Hepatocyte (in vitro differentiated cells): ENCODE measurements at places on chromosomes 13 and 19. TPM values are rescaled to one million over a fixed set of nuclear protein-coding genes. Genes with fewer than 3 reads are reported as not detected.

ZNF599 gene
- polyA plus RNA-seq: 6.2 and 7.6 TPM in 2 replicates

CATSPERD gene
- not detected in 2 replicates for polyA plus RNA-seq

CEACAM19 gene
- polyA plus RNA-seq: 4.9 and 5.6 TPM in 2 replicates

WDR88 gene
- polyA plus RNA-seq: 0.11 and 0.61 TPM in 2 replicates

KLK4 gene
- polyA plus RNA-seq: 0.28 and 0.33 TPM in 2 replicates

TNNI3 gene
- 1.4 and 1.6 TPM in 2 replicates for polyA plus RNA-seq

DMPK gene
- polyA plus RNA-seq: 46.0 and 60.7 TPM in 2 replicates

TUBA3C gene
- not detected in 2 replicates for polyA plus RNA-seq

TICAM1 gene
- 20.5 and 21.3 TPM in 2 replicates for polyA plus RNA-seq

OVOL3 gene
- polyA plus RNA-seq: not detected in 2 replicates

VMAC gene
- polyA plus RNA-seq: 3.1 and 4.5 TPM in 2 replicates

SLC1A6 gene
- polyA plus RNA-seq: 4.6 and 7.1 TPM in 2 replicates

LYPD3 gene
- 13.2 and 13.5 TPM in 2 replicates for polyA plus RNA-seq

ADGRL1 gene
- polyA plus RNA-seq: 11.9 and 16.3 TPM in 2 replicates

PSG11 gene
- polyA plus RNA-seq: not detected in 2 replicates

TNFSF11 gene
- polyA plus RNA-seq: 0.17 TPM in 1 of 2 replicates, not detected in the other

CDK8 gene
- polyA plus RNA-seq: 9.6 and 16.1 TPM in 2 replicates

ZNF844 gene
- 3.0 and 4.1 TPM in 2 replicates for polyA plus RNA-seq

ZNF829 gene
- polyA plus RNA-seq: 0.83 and 1.6 TPM in 2 replicates

ZNF486 gene
- polyA plus RNA-seq: 1.3 and 1.8 TPM in 2 replicates

PRR20A gene
- not detected in 2 replicates for polyA plus RNA-seq

LGALS7B gene
- polyA plus RNA-seq: 0.72 TPM in 1 of 2 replicates, not detected in the other

ZFP30 gene
- polyA plus RNA-seq: 2.6 and 3.2 TPM in 2 replicates

PCDH9 gene
- polyA plus RNA-seq: 6.9 and 9.5 TPM in 2 replicates

LGI4 gene
- polyA plus RNA-seq: 5.2 and 8.8 TPM in 2 replicates

BABAM1 gene
- 94.1 and 97.9 TPM in 2 replicates for polyA plus RNA-seq

MRPL57 gene
- polyA plus RNA-seq: 54.1 and 57.1 TPM in 2 replicates

SYCN gene
- polyA plus RNA-seq: 0.37 TPM in 1 of 2 replicates, not detected in the other

TYROBP gene
- 2.9 and 4.9 TPM in 2 replicates for polyA plus RNA-seq

NTF4 gene
- polyA plus RNA-seq: 6.9 and 11.5 TPM in 2 replicates

ZNF223 gene
- polyA plus RNA-seq: 3.6 and 5.8 TPM in 2 replicates

CYP4F3 gene
- 1.3 and 2.2 TPM in 2 replicates for polyA plus RNA-seq

POSTN gene
- polyA plus RNA-seq: 179 and 226 TPM in 2 replicates

ZNF30 gene
- 1.1 and 1.2 TPM in 2 replicates for polyA plus RNA-seq

FAM216B gene
- 1.2 and 2.2 TPM in 2 replicates for polyA plus RNA-seq

MBD3L2 gene
- polyA plus RNA-seq: not detected in 2 replicates

MAST1 gene
- polyA plus RNA-seq: 0.22 and 0.54 TPM in 2 replicates

IFNL3 gene
- polyA plus RNA-seq: 0.26 TPM in 1 of 2 replicates, not detected in the other
